ENCODE measurements at places on chromosomes 2 and 18.

DNA sequence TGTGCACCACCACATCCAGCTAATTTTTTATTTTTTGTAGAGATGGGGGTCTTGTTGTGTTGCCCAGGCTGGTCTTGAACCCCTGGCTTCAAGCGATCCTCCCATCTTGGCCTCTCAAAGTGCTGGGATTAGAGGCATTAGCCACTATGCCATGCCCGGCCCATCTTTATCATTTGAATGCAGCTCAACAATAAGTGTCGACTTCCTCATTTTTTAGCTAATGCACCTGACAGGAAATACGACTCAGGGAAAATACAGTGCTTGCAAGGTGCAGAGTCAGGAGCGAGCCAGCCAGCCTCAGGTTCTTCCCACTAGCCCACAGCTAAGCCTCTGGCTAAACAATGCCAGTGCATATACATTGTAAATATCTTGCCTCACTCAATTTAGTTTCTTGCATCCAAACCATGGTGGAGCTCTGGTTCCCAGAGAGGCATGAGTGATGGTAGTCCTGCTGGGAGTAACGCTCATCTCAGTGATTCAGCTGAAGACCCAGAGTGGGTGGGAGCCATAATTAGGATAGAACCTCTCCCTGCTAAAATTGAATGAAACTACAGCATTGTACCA is 135.0 kb downstream of the TGIF1 start:
- no peak for DNase-seq

DNA sequence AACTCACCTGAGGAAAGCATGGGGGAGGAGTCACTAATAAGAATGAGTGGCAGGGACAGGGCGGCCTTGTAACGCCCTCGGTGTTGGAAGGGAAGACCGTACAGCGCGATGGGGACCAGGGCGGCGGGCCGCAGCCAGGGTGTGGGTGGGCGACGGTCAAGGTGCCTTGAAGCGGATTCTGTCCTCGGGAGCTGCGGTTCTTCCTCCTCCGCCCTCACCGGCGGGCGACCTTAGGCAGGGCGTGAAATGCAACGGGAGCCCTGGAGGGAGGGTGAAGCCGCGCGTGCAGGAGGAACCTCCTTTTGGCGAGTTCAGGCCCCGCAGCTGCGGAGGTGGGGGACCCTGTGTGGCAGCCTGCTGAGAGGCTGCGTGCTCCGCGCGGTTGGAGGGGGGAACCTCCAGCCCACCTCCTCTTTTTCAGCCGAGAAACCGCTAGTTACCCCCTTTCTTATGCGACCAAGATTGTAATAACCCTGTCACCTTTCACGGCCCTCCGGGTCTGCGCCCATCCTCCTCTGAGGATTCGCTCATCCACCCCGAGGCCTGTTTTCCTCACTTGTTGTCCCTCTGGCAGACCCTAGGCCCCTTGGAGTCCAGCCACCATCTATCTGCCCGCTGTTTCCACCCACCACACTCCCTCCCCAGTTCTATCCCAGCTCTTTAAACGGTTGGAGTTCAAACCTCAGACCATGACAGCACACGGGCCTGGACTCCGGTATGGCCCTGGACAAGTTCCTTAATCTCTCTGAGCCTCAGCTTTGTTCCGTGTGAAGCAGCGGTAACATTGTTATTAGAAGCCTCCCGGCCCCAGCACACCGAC is 823 bp upstream of the RNU2-63P start:
- DNase-seq: peak; percentile 93

- no peak for DNase-seq
Observed at GRCh38 chr18:9642799-9643462, 28.6 kb upstream of the PPP4R1 start.

GRCh38 chr2:157497638-157498314 is 53.9 kb upstream of the CYTIP start:
- no peak for DNase-seq

GRCh38 chr2:41966431-41966893 is 81.4 kb upstream of the PKDCC start:
- no peak for DNase-seq
